ENCODE measurements at places on chromosomes 7 and 10. TPM values are rescaled to one million over a fixed set of nuclear protein-coding genes. Genes with fewer than 3 reads are reported as not detected.

OPN4 gene
- not detected for total RNA-seq

CYP3A4 gene
- not detected for total RNA-seq

MMD2 gene
- not detected for total RNA-seq

HK1 gene
- total RNA-seq = 157 TPM

ANK3 gene
- 53.7 TPM for total RNA-seq

NUTM2E gene
- not detected for total RNA-seq

STK31 gene
- 0.07 TPM for total RNA-seq

PLEKHS1 gene
- total RNA-seq = not detected

- no peak for DNase-seq
Observed at GRCh38 chr7:137439829-137440825, 96.6 kb upstream of the PTN start.

DNA sequence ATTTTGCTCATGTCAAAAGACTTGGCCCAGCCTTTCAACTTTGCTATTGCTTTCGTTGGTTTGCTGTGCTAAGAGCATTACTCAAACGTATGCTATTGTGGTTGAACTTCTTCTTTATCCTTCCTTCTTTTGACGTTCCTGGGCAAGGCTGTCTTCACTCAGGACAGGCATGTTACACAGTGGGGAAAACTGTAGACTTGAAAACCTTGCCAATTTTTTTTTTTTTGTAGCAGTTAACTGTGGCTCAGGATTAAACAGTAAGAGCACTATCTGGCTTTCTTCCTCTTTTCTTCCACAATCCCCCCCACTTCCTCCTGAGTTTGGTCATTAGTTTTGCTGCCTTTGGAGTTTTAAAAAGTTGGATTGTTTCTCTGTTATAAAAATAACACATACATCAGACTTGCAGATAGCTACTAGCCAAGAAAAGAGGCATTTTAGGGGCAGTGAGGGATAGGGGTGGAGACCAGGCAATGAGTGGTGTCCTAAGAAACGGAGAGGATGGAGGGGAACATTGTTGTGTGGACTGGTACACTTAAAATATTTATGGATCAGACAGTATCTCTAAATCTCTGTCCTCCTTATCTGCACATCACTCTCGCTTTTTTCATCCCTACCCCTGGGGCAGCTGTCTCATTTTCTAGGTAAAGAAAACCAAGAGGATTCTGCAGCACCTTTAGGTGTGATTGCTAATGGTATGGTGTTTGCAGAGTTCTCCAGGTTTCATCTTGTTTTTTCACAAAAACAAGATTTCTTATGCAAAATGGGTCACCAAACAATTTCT is 181.7 kb downstream of the LRMDA start:
- DNase-seq = no peak

DNA sequence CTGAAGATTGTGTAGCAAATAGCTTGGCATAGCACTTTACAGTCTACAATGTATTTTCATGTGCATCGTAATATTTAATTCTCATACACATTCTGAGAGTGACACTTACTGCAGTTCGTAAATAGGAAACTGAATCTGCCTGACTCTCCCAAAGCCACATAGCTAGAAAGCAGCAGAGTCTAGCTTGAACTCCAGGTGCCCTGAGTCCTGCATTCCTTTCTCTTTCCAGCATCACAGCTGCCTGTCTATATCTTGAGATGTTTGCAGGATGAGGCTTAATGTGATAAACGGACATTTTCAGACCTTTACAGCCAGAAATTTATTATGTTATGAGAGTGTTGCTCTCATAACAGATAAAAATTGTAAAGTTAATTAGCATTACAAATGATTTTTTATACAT is 132.9 kb upstream of the PLXDC2 start:
- no peak for DNase-seq

GRCh38 chr7:143882020-143882603 is 19.9 kb downstream of the TCAF1 start:
- DNase-seq = peak; percentile 39

- no peak for DNase-seq
Observed at GRCh38 chr10:49194212-49194920, 6.2 kb upstream of the TMEM273 start.

DNA sequence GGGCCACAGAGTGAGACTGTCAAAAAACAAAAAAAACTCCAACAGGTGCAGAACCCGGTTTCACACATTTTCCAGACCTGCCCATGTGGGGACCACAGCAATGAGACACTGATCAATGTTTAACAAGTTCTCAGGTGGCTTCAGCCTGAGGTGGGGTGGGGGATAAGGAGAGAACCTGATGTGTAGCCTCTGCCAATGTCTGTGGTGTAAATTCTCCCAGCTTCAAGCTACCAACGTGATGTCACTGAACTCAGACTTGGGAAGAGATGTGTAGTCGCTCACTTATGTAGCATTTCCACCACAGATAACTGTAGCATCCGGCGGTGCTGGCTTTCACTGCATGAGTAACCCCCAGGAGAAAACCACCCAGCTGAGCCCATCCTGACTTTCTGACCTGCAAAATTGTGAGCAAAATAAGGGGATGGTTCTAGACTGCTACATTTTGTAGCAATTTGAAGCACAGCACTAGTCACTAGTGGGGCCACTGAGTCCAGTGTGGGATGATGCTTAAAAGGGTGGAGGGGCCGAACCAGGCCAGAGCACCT is 13.8 kb upstream of the TNRC18 start:
- DNase-seq = no peak

DNA sequence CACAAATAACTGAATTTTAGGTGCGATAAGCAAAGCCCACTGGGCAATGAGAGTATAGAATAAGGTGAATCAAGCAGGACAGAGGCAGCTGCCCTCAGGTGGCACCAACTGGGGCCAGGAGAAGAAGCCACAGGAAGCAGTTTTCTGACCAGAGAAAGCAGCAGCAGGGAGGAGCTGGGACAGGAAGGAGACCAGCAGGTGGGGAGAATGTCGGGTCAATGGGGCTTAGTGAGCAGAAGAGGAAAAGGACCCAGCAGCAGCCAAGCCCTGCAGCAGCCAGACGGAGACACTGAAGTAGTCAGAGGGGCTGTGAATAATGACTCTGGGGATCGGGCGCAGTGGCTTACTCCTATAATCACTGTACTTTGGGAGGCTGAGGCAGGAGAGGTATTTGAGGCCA is 209.6 kb upstream of the SH2B2 start:
- DNase-seq = no peak

DNA sequence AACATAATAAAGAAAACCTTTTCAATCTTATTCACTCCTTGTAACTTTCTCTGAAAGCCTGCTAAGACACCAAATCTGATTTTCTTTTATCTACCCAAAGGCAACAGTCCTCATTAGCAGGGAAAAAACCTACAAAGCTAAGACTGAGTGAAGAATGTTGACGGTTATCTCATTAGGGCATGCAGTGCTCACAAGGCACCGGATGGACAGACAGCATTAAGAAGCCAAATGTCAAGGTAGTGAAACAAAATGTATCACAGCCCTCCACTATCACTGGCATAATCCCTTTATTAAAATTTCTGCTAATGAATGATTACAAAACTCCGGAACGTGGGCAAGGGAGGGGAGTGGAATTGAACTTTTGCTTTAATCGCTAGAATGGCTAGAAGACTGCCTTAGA is 442.8 kb downstream of the NEBL start:
- DNase-seq = no peak

- DNase-seq = no peak
Observed at GRCh38 chr7:114973147-114973546, 51.3 kb downstream of the MDFIC start.

DNA sequence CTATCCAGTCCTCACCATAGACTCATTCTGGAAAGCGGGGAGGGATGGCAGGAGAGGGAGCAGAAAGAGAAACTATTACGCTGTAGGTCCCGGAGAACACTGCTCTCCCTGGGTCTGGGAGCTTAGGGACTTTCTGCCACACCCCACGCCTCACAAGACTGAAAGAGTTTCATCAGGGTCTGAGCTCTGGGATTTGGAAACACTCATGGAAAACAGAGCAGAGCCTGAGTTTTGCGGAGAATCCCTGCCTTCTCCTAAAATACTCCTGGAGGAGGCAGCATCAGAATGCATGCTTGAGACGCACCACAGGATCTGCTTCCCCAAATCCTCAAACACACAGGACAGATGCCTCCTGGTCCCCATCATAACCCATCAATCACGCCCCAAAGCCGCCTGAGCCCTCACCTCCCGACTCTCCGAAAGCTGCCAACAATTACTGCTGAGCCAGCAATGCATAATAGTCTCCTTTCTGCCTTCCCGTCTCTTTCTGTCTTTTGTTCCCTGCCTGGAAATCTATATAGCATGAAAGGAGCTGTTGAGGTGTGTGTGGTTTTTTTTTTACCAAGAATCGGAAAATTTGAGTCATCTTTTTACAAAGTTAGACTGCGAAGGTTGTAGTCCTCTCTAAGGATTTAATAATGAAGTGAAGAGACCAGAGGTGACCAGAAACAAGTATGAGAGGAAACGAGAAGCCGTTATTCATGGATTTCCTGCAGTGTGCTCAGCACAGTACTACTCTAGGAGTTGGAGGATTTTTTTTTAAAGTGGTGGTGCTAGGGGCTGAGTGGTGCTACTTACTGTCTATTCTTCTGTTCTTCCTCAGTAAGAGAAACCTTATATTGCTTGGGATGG is 37.7 kb downstream of the ASB13 start:
- no peak for DNase-seq

GRCh38 chr10:30598105-30598776 is 31.3 kb downstream of the LYZL2 start:
- DNase-seq = no peak

DNA sequence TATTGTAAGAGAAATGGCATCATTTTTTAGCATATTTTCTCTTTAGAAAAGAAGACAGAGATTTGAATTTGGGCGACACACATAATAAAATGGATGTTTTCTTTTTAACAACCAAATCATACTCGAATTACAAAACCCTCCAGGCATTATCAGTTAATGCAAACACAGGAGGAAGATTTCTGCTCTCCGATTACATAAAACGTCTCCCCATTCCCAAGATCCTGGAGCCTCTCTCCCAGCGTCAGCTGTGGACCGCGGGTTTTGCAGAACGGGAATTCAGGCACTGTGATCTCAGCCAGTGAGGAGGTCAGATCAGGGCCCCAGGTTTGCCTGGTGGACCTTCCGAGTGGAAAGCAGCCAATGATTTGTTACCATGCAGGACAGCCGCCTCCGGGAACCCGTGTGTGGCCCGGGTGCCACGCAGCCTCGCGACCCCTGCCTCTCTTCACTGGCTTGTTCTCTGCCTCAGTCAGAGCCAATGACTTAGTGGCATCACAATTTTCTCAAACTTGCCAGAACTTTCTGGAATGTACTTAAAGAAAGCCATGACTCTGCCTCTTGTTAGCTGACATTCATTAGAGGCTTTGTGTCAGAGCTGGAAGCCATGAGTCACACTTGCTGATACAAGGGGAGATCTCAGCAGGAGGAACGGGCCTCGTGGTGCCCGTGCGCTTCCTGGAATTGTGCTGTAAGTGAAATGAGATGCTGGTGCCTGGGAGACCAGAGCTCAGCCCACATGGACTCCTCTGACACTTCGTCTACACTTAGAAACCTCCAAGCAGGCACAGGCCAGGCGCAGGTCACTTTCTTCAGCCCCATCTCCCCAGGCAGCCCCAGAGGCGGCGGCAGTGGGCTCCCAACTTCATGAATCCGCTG is 246.1 kb downstream of the KLF6 start:
- DNase-seq = no peak

DNA sequence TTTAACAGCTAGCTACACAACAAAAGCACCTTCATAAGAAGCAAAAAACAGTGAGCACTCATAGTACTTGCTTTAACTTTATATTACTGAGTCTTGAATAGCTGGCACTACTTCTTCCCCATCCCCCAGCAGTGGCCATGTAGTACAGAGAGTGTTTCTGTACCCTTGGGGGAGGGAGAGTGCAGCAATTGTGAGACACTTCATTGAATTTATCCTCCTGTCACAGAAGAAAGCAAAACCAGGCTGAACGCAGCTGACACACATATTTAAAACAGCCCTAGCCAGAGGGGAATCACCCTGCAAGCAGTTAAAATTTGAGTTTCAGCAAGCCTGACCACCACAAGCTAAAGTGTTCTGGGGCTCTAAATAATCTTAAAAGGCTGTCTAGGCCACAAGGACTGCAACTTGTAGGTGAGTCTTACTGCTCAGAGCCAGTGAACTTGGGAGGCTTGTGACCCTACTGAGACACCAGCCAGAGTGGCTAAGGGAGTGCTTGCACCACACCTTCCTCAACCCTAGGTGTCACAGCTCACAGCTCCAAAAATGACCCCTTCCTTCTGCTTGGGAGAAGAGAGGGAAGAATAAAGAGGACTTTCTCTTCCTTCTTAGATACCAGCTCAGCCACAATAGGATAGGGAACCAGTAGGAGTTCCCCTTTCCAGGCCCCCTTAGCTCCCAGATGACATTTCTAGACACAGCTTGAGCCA is 97.7 kb upstream of the MEOX2 start:
- no peak for DNase-seq

DNA sequence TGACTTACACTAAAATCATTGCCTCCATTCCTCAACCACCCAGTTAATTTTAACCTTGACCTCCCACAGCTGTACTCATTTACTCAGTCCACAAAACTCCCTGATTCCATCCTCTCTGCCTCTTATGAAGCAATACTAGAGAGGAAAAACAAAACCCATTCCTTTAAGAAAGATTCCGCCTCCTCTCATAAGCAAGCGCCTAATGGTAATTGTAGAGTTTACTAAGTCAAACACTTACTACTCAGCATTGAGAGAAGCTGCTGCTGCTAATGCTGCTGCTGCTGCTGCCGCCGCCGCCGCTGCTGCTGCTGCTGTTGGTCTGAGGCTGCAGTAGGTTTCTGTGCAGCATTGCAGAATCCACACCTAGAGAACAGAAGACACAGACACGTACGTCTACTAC is 2.1 kb upstream of the ADD3 start:
- DNase-seq = peak; percentile 10

DNA sequence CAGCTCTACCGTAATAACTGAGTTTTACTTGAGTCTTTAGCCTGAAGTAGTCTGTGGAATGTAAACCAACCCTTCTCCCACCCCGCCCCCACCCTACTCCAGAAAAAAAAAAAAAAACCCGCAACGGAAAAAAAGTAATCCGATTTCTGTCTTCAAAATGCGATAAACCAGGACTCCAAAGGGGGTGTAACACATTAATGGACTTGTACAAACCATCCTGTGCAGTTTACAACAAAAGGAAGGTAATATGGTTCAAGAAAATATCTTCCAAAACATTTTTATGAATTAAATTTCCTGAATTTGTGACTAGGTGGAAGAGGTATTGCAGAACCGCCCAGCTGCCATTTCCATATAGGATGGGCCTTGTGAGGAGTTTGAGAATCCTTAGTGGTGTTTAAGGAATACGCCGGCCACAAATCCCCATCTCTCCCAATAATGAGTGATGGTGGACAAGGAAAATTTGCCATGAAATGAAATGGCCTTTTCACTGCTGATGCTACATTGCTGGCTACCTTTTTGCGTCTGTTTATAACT is 10.6 kb downstream of the SKIDA1 start:
- no peak for DNase-seq

DNA sequence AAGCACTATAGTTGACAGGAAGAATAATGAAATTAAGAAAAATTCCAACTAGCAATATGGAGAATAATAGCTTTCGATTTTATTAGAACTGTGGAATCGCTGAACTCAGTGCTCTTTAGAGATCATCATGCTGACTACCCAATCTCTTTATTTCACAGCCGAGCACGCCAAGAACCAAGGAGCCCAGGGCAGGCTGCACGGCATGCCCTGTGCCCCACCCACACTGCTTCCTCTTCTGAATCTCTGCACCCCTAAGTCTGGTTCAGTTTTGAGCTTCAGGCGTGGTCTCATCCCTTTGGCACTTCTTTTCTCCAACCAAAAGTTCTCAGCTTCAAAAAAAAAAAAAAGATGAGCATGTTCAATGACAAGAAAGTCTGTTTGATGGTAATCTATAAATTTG is 92.4 kb upstream of the ZNF800 start:
- no peak for DNase-seq

- DNase-seq = no peak
Observed at GRCh38 chr7:130930681-130931080, 196.7 kb upstream of the KLF14 start.

Measured in activated naive CD4-positive, alpha-beta T cell treated with anti-CD3 and anti-CD28 coated beads, Interleukin-2, amount 50 U/mL, for 72 hours (primary cell).